ENCODE measurements at places on chromosomes 11 and 22.
A peak's percentile ranks its signal among the peaks of the same experiment; 100 is the strongest.

DNA sequence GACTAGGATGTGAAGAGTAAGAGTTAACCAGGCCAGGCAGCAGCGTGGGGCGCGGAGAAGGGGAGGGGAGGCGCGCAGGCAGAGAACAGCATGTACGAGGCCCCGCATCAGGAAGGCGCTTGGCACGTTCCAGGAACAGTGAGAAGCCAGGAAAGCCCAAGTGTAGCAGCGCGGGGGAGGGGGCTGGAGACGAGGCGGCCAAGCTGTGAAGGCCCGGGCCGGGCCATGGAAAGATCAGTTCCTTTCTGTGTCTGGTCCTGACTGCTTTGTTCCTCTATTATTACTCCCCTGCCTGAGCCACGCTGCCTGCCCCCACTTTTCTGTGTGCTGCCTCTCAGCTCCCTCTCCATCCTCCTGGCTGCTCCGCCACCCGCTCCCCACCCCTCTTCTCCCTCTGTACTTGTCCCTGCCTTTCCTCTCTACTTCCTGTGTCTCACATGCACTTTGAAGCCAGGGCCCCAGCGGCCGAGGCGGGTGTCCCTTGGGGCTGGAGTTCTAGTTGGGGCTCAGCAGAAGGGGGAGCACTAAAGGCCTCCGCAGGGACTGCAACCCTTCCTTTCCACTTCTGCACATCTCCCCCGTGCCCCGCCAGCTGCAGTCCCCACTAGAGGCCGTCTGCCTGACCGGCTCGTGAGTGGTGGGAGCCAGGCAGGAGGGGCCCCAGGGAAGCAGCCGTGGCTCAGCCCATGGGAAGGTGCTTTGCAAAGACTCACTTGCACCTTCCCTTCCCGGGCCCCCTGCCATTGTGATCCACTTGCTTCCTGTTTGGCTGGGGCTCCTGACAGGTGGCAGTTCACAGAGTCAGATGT, 63.7 kb downstream of the PRDM11 start:
- no peak for DNase-seq

DNA sequence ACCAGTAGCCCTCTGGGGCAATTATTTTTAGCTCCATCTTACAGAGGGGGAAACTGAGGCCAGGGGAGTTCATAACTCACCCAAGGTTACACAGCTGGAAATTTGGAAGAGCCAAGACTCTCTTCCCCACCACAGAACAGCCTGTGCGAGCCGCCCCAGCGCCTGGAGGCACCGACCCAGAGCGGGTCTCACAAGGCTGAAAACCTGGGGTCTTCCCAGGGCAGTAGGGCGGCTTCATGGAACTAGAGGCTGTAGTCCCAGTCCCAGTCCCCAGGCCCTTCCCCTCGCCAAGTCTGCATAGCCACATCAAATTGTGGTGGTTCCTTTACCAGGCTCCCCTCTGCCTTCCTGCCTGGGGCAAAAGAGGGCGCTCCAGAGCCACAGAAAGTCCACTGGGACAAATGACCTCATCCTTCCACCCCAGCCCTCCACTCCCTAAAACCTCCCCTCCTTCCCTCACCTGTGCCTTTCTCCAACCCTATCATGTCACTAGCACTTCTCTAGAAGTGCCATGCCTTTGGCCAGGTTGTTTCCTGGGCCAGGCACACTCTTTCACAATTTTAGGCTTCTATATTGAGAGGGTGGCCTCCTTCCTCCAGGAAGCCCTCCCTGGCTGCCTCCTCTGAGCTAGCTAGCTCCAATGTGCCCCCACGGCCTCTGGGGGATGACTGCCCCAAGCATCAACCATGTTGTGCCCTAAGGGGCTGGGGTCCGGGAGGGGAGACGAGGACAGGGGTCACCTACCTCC, 15.2 kb upstream of the CDC42EP1 start:
- DNase-seq = peak; percentile 57

- no peak for DNase-seq
These were observed 16.4 kb upstream of the NEFH start for GRCh38 chr22:29463629-29464028.

- DNase-seq = no peak
These were observed 58.4 kb upstream of the PSMA1 start for GRCh38 chr11:14578541-14578956.

DNA sequence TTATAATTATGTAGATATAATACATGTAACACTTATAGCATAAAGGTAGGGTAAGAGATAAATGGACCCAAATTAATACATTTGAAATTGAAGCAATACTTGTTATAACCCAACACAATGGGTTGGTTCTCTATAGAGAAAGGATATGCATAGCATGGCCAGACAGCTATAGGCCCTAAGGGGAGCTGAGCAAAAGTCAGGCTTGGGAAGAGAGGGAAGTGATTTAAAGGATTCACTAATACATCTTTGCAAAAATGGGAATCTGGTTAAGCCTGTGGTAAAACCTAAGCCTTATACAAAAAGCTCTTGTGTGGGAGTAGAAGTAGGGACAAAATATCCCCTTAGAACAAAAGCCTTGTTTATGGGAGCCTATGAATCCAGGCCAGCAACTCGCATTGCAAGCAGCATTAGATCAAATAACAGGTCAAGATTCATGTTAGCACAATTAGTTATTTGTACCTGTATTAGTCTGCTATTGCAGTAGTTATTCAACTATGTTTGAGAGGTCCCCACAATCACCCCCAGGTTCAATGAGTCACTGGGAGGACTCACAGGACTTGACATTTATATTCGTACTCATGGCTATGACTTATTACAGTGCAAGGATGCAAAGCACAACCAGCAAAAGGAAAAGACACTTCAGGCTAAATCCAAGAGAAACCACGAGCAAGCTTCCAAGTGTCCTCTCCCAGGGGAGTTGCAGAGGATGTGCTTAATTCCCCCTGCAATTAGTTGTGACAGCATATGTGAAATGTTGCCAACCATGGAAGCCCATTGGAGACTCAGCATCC, 144.7 kb upstream of the LMO1 start:
- no peak for DNase-seq

DNA sequence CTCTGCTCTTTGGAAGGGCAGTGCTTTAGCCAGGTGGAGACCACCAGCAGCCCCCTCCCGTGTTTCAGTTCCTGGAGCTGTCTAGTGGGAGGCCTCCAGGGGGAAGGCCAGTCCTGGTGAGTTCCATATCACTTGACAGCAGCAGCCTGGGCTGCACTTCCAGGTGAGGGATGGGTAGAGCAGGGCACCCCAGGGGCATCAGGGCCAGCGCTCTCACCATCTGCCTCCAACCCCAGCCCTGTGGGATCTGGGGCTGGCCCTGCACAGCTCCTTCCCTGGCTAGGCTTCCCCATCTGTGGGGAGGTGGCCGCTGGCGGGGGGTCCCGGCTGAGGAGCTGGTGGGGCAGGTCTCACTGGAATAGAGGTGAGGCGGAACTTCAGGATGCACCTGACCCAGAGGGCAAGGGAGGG, 60.5 kb downstream of the MORC2 start:
- no peak for DNase-seq

DNA sequence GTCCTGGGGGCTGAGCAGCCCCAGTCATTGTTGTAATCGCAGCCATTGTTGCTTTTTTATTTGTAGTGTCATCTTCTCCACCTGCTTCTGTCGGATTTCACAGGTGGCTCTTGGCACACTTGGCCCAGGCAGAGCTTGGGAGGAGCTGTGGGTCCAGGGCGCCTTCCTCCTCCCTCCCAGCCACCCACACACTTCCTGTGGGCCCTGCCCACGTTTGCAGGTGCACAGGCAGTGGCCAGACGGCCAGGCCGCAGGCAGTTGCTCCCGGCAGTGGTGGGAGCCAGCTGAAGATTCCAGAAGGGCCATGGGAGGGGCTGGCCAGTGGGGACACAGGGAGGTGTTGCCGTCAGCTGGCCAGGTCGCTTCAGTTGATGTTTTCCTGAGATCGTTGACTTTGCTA, 1191.9 kb downstream of the BRD1 start:
- no peak for DNase-seq

- DNase-seq = no peak
These were observed 17.3 kb upstream of the PLET1 start for GRCh38 chr11:112277941-112278340.

DNA sequence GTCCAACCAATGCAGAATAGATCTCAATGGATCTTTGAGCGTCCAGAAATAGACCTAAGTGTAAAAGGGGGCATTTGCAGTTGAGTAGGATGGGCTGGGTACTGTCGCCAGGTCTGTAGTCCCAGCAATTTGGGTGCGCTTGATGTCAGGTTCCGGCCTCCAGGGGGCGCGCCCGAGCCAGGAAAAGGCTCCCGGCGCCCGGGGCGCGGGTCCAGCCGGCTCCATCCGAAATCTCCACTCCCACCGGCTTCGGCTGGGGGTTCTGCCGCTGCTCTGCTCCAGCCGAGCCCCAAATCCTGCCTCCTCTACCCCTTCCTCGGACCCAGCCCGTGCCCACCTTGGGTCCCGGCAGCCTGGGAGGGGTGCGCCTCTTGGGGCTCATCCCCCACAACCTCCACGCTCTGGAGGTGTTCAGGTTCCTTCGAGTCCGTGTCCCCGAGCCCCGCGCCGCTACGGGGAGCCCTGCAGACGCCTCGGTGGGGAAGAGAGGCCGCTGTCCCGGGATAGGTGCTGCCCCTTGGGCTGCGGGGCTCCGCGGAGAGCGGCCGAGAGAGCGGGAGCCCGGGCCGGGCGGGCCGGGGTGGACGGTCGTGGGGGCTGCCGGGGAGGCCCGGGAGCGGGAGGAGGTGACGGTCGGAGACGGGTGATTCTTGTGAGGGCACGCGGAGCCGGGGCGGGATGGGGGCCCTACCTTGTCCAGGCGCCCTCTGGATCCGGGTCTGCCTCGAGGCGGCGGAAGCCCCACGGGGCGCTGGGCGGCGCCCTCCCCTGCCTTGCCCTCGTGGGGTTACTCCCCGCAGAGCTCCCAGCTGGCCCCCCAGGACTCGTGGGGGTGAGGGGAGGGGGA, 13.0 kb upstream of the CYB5R3 start:
- peak; percentile 87 for DNase-seq

DNA sequence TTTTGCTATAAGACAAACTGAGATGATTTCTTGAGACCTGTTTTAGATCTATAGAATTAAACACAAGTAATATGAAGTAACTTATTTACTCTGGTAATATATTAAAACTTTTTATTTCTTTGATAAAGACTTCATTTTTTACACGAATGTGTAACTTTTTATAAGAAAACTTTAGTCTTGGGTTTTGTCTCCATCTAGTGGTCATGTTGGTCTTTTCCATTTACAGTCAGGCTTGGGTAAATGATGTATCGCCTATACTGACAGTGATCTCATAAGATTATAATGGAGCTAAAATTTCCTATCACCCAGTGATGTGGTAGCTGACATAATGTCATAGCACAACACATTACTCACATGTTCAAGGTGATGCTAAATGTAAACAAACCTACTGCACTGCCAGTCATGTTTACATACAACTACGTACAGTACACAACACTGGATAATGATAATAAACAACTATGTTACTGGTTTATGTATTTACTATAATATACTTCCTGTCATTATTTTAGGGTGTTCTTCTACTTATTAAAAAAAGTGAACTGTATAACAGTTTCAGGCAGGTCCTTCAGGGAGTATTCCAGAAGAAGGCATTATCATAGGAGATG, 7.5 kb upstream of the C11orf97 start:
- no peak for DNase-seq

- peak; percentile 11 for DNase-seq
These were observed 27.4 kb upstream of the CBX7 start for GRCh38 chr22:39179841-39180335.

DNA sequence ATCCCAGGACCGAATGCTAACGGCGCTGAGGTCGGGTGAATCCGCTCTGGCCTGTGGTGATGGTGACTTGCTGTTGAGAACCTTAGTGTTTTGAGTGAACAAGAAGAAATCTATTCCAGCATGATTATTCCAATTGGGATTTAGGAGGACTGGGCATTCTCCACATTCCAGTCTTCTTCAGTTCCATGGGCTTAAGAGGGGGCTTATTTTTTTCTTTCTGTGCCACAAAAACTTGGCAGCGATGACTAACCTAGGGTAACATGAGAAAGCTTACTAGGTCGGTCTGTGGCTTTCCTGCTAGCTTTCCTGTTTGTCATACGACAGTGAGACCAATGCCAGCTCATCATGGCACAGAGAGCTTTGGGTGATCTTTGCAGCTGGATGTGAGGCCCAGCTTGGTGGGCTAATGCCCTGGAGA, 62.9 kb upstream of the ATXN10 start:
- DNase-seq = no peak

DNA sequence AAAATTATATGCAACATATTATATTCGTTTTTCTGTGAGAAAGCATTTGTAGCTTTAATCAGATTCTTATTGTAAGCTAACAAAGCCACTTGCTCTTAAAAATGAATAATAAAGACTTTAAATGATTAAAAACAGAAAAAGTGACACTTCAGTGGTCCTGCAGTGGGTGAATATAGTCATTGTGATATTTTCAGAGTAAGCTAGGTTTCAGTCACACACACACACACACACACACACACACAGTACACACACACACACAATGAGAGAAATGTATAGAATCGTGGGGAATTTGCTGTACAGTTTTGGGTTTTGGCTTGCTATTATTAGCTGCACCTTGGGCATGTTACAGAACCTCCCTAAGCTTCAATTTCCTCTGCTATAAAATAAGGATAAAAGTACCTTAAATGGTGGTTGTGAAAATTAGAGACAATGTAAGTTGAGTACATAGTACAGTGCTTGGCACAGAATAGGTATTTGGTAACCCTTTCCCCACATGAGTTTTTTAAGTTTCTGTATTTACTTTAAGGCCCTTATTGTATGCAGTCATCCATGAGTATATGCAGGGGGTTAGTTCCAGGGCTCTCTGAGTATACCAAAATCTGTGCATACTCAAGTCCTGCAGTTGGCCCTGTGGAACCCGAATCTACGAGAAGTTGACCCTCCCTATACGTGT, 39.8 kb downstream of the CSTPP1 start:
- DNase-seq = no peak

DNA sequence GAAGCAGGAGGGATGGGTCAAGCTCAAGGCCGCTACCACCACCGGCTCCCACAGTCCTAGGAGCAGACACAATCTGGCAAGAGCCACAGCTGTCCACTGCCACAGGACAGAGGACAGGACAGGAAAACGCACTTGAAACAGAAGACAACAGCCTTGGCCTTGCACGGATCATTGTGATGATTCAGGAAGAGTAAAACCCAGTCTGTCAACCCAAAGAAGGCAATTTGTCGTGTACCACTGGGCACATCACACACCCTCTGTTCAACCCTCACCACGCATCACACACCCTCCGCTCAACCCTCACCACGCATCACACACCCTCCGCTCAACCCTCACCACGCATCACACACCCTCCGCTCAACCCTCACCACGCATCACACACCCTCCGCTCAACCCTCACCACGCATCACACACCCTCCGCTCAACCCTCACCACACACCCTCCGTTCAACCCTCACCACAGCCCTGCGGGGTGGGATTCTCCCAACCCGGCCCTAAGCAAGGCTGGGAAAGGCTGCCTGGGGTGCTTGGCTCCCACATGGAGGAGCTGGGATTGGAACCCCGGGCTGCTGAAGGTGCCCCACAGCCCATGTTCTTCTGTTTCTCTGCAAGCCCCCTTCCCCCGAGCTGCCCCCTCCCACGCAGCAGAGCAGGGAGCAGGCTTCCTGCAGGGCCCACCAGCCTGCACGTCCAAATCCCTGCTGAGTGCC, 11.3 kb upstream of the CDC42BPG start:
- no peak for DNase-seq

GRCh38 chr11:7545611-7546010, 31.8 kb downstream of the PPFIBP2 start:
- no peak for DNase-seq

Data from activated CD4-positive, CD25-positive, alpha-beta regulatory T cell treated with anti-CD3 and anti-CD28 coated beads, Interleukin-2, amount 50 U/mL, for 72 hours (primary cell).